ENCODE measurements at places on chromosomes 6 and 20. TPM values are rescaled to one million over a fixed set of nuclear protein-coding genes. Genes with fewer than 3 reads are reported as not detected.

The SLC4A11 gene
- total RNA-seq = 0.52 TPM

DNA sequence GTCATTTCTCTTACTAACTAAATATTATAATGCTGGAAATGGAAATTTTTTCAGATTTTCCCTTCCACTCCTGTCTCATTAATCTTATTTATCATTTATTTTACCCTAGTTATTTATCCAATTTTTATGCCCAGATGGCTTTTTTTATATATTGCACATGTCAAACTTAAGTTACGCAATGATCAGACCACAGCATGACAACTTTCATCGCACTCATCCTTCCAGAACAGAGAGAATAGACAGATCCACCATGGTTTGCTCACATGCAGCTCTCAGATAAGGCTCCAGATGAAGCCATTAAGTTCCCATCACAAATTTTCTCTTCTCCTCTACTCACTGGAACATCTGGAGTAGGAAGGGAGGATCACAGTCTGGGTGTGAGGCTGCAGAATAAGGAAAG, 48.7 kb downstream of the MAP7 start:
- DNase-seq = no peak

DNA sequence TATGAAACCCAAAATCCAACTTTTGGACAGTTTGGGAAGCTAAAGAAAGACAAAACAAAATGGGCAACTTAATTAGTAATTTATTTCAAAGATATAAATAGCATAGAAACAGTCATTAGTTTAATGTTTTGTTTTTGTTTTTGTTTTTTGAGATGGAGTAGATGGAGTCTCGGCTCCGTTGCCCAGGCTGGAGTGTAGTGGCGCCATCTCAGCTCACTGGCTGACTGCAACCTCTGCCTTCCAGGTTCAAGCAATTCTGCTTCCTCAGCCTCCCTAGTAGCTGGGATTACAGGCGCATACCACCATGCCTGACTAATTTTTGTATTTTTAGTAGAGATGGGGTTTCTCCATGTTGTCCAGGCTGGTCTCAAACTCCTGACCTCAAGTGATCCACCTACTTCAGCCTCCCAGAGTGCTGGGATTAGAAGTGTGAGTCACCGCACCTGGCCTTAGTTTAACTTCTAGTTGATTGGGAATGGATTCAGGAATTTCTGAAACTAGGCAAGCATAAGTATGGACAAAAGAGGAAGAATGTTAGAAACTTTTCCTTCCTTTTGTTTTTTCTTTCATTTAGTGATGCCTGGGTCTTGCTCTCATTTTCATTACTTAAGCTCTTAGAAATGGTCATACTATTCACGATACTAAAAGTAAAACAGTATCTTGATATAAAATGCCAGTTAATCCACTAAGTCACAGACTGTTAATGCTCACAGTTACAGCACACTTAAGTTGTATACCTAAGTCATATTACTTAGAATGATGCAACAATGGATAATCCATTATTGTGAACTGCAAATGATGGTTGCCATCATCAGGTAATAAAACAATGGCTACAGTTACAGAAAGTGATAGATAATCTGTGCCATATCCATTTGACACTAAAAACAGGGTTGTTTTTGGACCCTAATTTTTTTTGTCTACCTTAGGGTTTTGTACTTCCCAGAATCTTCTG, 8.2 kb downstream of the SENP6 start:
- no peak for DNase-seq

- no peak for DNase-seq
Observed at GRCh38 chr6:148112851-148113319, 229.8 kb upstream of the SASH1 start.

DNA sequence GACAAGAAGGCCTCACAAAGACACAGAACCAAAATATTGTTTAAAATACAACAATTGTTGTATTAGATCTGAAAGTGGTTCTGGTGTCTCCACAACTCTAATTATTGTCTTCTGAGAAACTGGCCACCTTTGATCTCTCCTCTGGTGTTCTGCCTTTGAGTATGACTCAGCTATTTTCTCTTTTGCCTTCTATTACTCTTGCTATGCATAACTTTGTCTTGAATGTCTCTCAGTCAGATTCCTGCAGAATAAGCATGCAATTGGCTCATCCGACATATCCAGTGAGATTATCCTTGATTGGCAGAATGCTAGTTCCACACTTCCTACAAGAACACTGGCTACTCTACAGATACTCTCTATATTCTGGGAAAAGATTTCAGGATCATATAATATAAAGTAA, 14.3 kb upstream of the EPM2A start:
- no peak for DNase-seq

- no peak for DNase-seq
Observed at GRCh38 chr6:99979953-99980352, 14.1 kb downstream of the MCHR2 start.

- DNase-seq = no peak
Observed at GRCh38 chr6:46323966-46324622, 153.3 kb upstream of the ENPP5 start.
